ENCODE measurements at places on chromosomes 3 and 15.

- ATAC-seq: no peak
Measured at GRCh38 chr3:146501752-146502151, 32.4 kb upstream of the PLSCR2 start.

GRCh38 chr3:148882288-148882687, 17.2 kb downstream of the CPA3 start:
- ATAC-seq: no peak

- ATAC-seq: no peak
Measured at GRCh38 chr3:34777386-34777785, 861.9 kb upstream of the ARPP21 start.

DNA sequence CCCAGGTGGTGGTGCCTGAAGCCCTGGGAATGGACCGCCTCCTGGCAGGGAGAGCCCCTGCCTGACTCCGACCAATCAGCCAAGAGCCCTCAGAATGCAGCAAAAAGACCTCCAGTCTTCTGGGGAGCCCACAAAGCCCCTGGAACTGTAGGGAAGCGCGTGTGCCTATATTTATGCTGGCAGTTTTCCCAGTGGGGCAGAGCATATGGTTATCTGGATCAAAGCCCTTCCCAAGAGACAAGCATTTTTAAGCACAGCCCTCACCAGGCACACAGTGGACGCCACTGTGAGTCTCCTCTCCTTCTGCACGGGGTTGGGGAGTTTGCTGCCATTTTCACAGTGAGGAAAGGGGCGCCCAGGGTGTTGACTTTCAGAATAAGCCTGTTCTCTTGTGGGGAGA, 80.9 kb upstream of the RPL32 start:
- no peak for ATAC-seq

DNA sequence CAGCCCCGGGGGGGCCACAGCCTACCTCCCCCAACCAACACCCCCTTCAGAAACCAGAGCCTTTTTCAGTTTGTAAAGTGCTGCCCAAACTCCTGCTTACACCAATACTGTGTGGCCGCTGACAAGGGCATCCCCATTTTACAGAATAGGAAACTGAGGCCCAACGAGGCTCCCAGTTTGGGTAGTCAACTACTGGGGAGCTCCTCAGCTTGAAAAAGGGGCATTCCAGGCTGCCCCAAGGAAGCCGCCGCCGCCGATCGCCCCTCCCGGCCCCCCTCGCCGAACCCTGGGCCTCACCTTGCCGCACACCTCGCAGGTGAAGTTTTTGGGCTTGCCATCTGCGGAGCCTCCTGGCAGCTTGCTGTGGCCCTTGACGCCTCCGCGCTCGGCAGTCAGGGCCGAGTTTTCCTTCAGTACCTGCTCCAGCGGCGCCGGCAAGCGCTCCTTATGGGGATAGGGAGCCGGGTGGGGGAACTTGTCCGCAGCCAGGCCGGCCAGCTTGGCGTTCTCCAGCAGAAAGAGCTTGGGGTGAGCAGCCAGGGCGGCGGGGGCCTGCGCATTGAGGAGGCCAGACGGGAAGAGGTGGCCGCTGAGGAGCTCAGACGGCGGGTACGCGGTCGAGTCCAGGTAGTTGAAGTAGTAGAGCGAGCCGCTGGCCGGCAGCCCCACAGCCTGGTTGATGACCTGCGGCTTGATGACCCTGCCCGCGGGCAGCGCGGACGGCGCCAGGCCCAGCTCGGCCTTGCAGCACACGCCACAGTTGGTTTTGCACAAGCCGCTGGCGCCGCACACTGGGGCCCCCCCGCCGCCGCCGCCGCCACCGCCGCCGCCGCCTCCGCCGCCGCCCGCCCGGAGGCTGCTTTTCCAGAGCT, 1.4 kb downstream of the FEZF2 start:
- ATAC-seq: no peak

DNA sequence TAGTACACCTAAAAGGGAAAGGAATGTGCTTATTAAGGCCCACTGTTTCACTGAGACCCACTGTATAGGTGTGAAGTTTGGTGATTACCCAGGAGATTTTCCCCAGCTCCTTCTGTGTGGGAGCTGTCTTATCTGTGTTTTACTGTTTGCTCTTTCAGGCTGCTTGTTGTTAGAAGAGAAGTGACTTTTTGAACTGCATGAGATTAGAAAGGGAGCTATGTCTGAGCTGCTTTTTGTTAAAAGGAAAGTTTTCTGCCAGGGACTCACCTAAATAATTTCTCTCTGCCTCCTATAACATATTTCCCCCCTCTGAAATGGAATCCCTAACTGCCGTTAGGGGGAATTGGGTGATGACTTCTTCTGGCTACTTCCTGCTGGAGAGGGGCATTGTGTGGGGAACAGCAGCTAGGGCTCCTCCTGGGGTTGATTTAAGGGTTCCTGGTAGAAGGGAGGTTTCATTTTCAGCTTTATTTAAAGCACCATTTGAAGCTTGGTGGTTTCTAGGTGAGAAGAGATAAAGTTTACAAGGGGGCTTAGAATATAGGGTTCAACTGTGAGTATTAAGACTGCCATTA, 77.1 kb upstream of the ATP11B start:
- ATAC-seq: no peak

GRCh38 chr15:92892201-92892555, 7.9 kb upstream of the CHD2 start:
- no peak for ATAC-seq
